ENCODE measurements at places on chromosomes 16 and 17. TPM values are rescaled to one million over a fixed set of nuclear protein-coding genes. Genes with fewer than 3 reads are reported as not detected.

HAS3 gene
- total RNA-seq: 1.1 TPM

HIRIP3 gene
- 5.5 TPM for total RNA-seq

ZNF594 gene
- total RNA-seq: 1.6 TPM

TMC8 gene
- total RNA-seq: 0.76 TPM

MYH13 gene
- not detected for total RNA-seq

CD300LB gene
- not detected for total RNA-seq

TEKT5 gene
- not detected for total RNA-seq

TP53TG3B gene
- total RNA-seq: not detected

DPEP2 gene
- total RNA-seq: not detected

PRR11 gene
- 9.6 TPM for total RNA-seq

TEPSIN gene
- 14.0 TPM for total RNA-seq

GDPD3 gene
- total RNA-seq: 0.32 TPM

FBXL16 gene
- 0.32 TPM for total RNA-seq

TBC1D3D gene
- not detected for total RNA-seq

NPIPB9 gene
- total RNA-seq: 1.6 TPM

GPR179 gene
- total RNA-seq: not detected

PTX4 gene
- total RNA-seq: not detected

CSHL1 gene
- total RNA-seq: not detected

TMEM238L gene
- not detected for total RNA-seq

NPTX1 gene
- 0.65 TPM for total RNA-seq

DUSP14 gene
- 27.9 TPM for total RNA-seq

SLC47A1 gene
- total RNA-seq: 2.3 TPM

NTN1 gene
- not detected for total RNA-seq

ZNF778 gene
- 10.8 TPM for total RNA-seq

TADA2A gene
- total RNA-seq: 12.7 TPM

CCT6B gene
- 0.32 TPM for total RNA-seq

ATP1B2 gene
- total RNA-seq: not detected

FAM171A2 gene
- 10.4 TPM for total RNA-seq

AANAT gene
- total RNA-seq: not detected

LYZL6 gene
- total RNA-seq: not detected

TMEM235 gene
- 0.46 TPM for total RNA-seq

CDR2L gene
- 18.8 TPM for total RNA-seq

ACSM2A gene
- not detected for total RNA-seq

CDRT15L2 gene
- total RNA-seq: not detected

DEXI gene
- 43.2 TPM for total RNA-seq

MYH3 gene
- 0.76 TPM for total RNA-seq

CHST5 gene
- total RNA-seq: not detected

PIMREG gene
- total RNA-seq: 26.0 TPM

DYNLRB2 gene
- not detected for total RNA-seq

AIPL1 gene
- total RNA-seq: not detected

ASB16 gene
- not detected for total RNA-seq

OR1E1 gene
- total RNA-seq: not detected

GUCY2D gene
- total RNA-seq: not detected

GINS2 gene
- 14.4 TPM for total RNA-seq

IGSF6 gene
- total RNA-seq: not detected

EPOP gene
- total RNA-seq: 1.5 TPM
